ENCODE measurements at places on chromosomes 1 and 21. TPM values are rescaled to one million over a fixed set of nuclear protein-coding genes. Genes with fewer than 3 reads are reported as not detected.

DNA sequence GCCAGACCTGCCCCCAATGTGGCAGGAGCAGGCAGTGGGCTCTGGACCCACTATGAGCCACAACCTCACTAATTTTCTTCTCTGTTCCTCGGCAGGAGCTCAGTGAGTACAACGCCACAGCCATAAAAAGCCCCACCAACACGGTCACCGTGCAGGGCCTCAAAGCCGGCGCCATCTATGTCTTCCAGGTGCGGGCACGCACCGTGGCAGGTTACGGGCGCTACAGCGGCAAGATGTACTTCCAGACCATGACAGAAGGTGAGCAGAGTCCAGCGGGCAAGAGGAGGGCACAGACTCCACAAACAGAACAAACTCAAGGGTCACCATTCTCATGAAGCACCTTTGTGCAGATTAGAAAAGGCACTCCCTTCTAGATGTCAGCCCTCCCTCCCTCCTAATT is 79.9 kb downstream of the LACTBL1 start:
- DNase-seq = no peak

DNA sequence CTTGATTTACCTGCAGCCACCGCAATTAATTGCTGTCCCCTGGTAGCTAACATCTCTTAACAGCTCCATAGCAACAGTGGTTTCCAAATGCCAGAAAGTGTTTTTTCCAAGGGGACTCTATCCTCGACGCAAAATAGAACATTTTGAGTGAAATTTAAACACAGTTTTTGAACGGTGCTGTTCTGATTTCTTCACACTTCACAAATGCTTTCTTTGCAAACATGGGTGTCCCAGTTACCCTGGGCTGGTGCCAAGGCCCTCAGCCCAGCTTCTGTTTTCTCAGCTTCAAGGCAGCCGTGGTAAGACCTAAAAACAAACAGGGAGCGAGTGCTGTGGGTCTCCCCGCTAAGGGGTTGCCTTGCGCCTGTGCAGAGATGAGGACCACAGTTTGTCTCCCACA is 147.3 kb upstream of the VAMP3 start:
- no peak for DNase-seq

DNA sequence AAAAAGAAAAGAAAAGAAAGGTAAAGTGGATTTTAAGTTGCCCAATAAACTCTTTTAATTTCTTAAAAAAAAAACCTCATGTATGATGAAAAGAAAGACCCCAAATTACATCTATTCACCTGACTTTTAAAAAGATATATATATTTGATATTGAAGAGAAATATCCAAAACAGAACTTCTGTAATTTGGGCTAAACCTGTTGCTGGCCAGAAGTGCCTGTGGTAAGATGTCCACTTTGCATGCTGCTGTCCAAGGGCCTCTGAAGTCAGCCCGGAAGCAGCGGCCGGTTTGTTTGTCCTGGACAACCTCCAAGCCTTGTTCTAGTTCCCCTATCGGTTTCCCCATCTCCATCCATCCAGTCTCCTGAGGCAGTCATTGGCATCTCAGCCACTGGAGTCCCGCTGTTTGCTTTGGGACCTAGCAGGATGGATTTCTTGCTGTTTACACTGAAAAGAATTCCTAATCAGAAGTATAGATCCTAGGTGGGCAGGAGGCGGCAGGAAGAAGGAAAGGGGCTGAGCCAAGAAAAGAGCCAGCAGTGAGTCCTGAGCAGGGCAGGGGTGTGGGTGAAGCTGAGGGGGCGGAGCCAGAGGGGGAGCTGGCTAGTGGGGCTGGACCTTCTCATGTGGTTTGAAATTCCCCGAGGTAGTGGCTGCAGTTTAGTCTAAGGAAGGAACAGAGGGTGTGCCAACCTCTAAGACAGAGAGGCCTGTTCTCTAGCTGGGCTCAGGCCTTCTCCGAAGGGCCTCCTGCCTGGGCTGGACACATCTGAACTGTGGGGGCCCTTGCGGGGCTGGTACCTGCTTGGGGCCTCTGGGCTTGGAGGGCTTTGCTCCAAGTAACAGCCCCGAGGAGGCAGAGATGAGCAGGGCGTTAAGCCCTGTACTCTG is 3.3 kb downstream of the NCMAP start:
- peak; percentile 74 for DNase-seq

Gene GUCA2A
- not detected for total RNA-seq

Gene TFF2
- not detected for total RNA-seq

DNA sequence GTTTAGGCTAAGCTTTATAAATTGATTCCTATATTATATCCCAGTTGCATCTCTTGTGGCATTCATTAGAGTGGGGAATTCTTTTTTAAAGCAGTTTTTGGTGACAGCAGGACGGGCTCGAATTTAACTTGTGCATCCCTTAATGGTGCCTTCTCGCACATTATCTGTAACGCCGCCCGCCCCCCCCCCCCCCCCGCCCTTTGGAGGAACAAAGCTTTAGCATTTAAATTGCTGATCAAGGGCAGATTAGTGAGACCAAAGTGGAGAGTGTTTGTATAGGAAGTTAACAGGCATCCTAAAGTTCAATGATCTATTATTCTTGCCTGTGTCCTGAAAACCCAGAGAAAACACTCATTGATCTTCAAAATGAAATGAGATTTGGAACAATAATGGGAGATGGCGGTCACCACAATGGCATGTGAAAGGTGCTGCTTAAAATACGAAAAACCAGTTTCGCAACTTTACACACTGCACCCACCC is 2.2 kb downstream of the LMO4 start:
- no peak for DNase-seq

- DNase-seq = no peak
Measured at GRCh38 chr1:25447547-25447946, 16.9 kb downstream of the MACO1 start.

GRCh38 chr1:47823040-47823808 is 174.0 kb downstream of the TRABD2B start:
- DNase-seq = no peak

DNA sequence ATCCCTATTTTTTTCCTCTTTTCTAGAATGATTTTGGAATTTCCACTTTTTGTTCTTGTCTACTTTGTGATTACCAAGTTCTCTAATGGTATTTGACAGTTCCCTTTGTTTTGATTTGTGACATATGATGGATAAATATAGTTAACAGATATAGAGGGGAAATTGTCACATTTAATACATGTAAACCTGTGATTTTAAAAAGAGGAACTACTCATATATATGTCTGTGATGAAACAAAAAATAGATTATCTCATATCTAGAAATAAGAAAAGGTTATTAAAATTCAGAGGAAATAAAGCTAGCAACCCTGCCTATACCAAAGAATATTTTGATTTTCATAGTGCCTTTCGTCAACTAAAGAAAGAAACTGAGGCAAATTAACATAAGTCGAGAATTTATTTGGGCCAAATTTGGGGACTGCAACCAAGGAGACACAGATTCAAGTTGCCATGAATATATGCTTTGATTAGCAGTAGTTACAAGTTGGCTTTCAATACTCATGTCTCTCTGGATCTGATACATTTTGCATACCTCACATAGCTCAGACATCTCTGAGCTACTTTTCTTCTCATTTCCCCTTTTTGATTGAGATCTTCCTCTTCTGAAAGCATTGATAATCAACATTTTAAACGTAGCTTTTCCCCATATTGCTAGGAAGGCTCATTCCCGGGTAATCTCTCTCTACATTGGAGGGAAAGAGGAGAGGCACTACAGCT is 15.6 kb upstream of the C21orf91 start:
- no peak for DNase-seq

DNA sequence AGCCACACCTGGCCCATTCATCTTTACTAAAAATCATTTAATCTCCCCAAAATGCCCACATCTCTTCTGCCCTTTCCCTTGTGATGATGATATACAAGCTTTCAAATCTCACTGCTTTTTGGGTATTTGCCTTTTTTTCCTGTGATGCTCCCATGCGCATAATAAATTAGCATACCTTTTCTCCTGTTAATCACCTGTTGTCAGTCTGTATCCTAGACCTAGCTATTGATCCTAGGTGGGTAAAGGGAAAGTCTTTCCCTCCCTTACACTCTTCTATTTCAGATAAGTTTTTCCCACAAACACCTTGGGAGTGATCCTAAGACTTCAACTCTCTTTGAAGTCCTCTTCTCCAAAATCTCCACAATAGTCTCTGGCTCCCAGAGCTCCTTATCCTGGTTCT is 12.0 kb upstream of the SLC35A3 start:
- no peak for DNase-seq

- no peak for DNase-seq
Measured at GRCh38 chr1:216830424-216831210, 107.4 kb upstream of the ESRRG start.

Gene NTRK1
- not detected for total RNA-seq

DNA sequence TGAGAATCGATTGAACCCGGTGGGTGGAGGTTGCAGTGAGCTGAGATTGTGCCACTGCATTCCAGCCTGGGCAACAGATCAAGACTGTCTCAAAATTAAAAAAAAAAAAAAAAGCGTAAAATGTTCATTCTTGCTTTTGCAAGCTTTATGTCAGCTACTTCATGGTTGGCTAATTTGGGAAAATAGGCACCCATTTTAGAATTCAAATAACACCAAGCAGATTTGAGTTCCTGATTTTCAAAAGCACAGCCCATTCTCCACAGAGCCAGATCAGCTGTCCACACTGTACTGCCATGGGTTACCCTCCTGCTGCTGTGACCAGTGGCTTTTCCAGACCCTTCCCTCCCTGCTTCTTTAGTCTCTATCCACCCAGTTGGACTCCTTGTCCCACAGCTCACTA is 4.4 kb downstream of the THEM5 start:
- DNase-seq = no peak

Gene B4GALT2
- 62.6 TPM for total RNA-seq

- no peak for DNase-seq
Measured at GRCh38 chr1:153428073-153428638, 11.8 kb downstream of the S100A7A start.

GRCh38 chr1:41622402-41622801 is 137.9 kb upstream of the EDN2 start:
- no peak for DNase-seq

Gene DEPDC1
- 8.9 TPM for total RNA-seq

Gene WDR64
- not detected for total RNA-seq

DNA sequence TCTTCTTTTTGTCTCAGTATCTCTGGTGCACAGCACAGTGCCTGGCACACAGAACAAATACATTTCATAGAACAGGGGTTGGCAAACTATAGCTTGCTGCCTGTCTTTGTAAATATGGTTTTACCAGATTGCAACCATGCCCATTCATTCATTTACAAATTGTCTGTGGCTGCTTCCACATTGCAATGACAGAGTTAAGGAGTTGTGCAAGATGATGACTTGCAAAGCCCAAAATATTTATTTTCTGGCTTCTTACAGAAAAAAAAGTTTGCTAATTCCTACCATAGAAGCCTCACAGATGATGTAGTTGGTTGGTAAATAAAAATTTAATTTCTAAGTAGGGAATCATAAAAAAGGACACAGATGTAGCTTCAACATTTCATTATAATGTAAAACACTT is 11.2 kb upstream of the HMGB4 start:
- no peak for DNase-seq

DNA sequence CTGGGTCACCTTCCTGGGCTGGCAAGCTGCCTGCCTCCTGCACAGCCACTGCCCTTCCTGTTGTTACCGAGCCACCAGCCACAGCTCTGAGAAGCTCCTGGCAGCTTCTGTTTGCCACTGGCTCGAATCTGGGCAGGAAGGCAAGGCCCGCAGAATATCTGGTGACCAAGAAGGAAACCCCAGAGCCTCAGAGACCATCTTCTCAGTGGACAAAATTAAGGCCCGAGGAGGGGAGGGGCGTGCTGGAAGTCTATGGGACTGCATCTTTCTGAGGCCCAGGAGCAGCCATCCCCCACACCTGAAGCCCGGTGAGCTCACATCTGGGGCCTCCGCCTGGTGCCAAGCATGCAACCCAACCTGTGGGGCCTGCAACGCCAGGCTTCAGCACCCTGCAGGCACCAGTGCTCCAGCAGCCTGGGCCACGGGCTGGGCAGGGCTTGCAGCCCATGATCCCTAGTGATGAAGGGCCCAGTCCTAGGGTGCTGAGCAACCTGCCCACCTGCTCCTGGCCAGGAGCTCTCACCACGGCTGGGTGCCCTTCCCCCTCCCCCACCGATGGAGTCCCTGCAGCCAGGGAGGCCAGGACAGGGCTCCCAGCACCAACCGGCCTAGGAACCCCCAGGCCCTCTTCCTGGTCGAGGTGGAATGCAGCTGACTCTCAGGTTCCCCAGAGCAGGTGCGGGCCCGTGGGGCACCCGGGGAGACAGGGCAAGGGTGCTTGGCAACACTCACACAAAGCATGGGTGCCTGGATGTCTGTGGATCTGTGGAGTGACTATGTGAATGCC is 879 bp downstream of the CPTP start:
- DNase-seq = no peak

DNA sequence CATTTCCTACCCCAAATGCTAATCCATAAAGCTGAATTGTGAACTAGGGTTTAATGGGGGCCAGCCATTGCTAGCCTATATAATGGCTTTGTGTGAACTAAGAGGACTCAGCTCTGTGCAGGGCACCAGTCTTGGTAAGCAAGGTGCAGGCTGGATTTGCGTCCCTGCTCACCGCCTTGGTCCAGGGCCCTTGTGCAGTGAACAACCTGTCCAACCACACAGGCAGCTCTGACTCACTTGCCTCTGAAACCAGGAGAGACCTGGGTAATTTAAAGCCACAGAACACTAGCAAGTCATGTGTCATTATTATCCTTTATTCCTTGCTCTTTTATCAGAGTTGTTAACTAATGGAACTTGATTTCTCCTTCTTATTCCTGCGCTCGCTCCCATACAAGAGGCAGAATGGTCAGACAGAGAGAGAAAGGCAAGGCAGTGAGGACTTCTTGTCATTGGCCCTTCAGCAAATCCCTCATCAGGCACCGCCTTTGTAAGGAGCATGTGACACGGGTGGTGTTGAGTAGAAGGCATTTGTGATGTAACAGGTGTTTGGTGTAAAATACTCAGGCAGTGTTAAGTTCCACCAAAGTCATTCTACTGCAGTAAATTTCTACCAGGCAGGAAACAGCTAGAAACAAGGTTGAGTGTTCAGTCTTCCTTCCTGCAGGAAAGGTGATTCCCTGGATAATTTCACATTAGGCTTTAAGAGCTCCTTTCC is 67.3 kb upstream of the OLIG2 start:
- no peak for DNase-seq

Gene KLHL12
- total RNA-seq = 21.4 TPM

DNA sequence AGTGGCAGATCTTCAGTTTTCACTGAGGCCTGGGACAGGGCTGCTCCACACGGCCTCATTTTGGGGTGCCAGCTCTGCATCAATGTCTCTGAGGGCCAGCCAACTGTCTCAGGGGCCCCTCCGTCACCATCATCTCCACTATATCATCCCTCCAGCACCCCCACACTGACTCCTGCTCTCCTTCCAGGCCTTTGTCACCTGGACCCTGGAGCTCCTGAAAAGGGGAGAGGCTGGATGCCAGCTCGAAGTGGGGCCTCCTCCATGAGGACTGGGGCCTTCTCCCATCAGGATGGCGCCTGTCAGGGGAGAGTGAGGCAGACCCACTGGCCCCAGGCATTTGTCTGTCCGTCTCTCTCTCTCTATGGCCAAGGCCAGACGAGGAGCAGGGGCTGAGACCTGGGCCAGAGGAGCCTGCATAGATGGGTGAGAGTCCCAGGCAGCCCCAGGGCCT is 44.7 kb upstream of the LRP8 start:
- DNase-seq = no peak

DNA sequence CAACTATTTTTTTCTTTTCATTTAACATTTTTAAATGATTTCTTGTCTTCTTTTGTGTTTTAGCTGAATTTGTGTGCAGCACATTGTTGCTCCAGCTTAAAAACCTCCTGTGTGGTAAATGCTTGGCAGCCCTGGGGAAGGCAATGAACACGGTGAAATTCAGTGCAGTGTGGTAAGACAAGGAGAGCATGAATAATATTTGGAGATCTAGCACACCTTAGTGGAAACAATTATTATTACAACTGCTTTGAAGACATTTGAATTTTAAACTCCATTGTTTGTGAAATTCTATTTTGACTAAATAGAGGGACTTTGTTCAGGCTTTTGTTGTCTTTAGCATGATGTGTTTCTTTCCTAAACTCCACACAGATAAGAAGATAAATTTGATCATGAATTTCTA is 242.6 kb upstream of the CXADR start:
- DNase-seq = no peak
